ENCODE measurements at places on chromosomes 2 and 18.

- no peak for DNase-seq
Measured at GRCh38 chr2:217419055-217419671, 559.3 kb upstream of the TNP1 start.

GRCh38 chr2:1638281-1638860, 105.9 kb downstream of the PXDN start:
- DNase-seq, result no peak

DNA sequence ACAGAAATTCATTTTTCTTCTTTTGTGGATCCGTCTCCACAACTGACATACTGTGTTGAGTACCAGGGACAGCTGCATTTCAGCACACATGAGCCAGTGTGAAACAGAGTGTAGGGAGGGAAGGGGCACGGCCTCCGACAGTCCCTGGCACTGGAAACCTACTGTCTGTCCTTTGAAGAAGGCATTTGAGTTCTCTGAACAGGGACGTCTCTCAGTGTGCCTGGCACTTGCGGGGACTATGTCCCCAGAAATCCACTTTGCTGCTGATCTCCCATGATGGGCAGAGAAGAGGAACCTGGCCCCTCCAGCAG, 48.1 kb downstream of the PLB1 start:
- no peak for DNase-seq

DNA sequence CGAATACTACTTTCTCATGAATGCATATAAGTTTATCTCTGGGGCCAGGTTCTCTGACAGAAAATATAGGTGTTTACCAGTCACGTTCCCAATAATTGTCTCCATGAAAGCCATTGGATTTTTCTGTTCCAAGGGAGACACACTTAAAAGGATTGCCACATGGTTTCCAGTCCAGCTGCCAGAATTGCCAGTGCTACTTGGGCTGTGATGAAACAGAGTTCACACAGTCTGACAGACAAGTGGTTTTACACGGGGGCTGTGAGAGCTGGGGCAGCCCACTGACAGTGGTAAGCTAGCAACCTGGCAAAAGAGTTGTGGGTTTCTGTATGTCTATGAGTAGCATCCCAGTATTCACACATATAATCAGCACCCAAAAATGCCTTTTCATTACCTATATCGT, 27.7 kb upstream of the ATRAID start:
- no peak for DNase-seq

DNA sequence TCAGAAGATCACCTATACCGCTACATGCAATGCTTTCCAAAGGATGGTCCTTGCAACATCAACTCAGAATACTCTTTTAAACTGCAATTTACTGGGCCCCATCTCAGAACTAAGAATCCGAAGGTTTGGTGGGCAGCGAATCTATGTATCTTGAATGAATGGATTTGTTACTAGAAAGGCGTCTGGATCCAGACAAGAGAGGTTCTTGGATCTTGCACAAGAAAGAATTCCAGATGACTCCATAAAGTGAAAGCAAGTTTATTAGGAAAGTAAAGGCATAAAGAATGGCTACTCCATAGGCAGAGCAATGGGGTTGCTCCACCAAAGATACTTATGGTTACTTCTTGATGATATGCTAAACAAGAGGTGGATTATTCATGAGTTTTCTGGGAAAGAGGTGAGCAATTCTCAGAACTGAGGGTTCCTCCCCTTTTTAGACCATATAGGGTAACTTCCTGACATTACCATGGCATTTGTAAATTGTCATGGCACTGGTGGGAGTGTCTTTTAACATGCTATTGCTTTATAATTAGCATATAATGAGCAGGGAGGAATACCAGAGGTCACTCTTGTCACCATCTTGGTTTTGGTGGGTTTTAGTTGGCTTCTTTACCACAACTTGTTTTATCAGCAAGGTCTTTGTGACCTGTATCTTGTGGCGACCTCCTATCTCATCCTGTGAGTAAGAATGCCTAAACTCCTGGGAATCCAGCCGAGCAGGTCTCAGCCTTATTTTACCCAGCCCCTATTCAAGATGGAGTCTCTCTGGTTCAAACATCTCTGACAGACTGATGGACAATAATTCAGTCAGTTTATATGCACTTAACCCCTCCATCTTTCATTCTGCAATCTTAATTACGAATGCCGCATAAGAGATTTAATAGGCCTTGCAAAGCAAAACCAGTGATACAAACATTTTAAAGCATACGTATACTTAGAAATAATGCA, 7.5 kb upstream of the RMDN2 start:
- no peak for DNase-seq

GRCh38 chr2:180033993-180034894, 27.1 kb upstream of the CWC22 start:
- DNase-seq, result no peak

- no peak for DNase-seq
Measured at GRCh38 chr2:67954093-67954748, 108.6 kb downstream of the C1D start.

DNA sequence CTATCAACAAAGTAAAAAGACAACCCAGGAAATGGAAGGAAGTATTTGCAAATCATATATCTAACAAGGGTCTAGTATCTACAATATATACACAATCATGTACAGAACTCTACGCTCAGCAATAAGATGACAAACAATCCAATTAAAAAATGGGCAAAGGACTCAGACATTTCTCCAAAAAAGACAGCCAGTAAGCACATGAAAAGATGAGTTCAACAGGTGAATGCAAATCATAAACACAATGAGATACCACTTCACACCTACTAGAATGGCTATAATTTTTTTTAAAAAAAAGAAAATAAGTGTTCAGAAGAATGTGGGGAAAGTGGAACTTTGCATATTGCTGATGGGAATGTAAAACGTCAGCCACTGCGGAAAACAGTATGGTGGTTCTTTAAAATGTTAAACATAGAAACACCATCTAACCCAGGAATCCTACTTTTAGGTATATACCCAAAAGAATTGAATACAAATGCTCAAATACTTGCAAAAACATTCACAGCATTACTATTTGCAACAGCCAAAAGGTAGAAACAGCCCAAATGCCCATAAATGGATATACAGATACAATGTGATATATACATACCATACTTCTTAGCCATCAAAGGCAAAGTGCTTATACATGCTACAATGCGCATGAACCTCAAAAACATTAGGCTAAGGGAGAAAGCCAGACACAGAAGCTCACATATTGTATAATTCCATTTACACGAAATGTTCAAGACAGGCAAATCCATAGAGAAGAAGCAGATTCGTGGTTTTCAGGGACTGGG, 121.2 kb downstream of the CABYR start:
- DNase-seq, result no peak

- no peak for DNase-seq
Measured at GRCh38 chr2:231648579-231649174, 56.0 kb downstream of the TEX44 start.

DNA sequence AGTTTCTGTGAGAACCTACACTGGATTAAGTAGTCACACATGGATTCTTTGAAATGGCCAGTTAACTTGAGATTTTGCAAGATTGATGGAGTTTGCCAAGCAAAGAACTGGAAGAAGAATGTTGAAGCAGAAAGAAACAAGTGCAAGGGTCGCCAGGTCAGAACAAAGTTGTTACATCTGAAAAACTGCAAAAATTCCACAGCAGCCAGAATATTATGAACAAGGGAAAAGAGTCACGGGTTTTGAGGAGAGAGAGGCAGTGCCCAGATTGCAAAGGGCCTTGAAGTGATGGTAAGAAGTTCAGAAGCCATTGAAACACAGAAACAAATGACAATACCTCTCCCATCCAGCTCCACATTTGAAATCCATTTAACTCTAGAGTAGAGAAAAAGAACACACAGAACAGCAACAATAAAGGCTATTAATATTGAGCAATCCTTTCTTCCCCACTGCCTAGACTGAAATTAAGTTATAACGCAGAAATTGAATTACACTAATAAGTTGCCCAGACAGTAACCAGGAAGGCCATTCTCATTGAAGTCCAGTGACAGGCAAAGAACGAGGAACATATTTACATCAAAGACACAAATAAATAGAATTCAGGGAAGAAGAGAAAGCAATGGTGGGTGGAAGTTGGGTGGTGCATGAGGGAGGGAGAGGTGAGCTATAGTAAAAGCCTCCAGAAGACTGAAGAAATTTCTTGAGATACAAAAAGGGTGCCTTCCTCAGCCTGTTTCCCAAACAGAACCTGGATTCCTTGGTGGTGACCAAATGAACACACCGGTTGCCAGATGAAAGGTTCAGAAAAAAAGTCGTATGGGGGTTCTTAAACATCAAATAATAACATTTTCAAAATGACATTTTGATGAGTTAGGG, 80.6 kb downstream of the ARHGAP15 start:
- no peak for DNase-seq

DNA sequence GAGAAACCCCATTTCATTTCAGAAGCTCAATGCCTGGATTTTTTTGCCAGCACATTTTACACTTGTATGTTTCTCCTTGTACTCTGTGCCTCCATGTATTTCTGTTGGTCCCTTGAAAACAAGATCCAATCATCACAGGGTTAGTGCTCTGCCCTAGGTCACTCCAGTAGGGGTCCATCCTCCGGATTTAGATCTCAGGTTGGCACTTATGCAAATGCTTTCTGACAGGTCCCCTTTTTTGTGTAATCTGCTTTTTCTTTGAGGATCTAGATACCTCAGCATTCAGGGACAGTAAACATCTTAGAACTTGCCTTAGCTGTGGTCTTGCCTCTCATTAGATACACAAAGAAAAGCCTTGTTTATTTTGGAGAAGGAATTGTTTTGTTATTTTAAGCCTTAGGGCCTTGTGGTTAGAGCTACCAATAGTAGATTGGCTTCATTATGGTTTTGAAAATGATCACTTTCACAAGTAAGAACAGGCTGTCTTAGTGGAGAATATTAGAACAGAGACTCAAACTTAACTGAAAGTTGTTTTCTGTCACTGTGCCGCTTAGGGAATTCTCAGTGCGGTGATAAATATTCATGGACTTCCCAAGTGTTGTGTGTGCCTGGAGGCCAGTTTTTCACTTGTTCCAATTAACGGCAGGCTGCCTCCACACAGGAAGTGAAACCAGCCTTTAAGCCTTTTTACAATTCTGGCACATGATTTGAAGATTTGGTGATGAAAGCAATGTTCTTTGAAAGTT, 7.8 kb downstream of the MERTK start:
- no peak for DNase-seq

DNA sequence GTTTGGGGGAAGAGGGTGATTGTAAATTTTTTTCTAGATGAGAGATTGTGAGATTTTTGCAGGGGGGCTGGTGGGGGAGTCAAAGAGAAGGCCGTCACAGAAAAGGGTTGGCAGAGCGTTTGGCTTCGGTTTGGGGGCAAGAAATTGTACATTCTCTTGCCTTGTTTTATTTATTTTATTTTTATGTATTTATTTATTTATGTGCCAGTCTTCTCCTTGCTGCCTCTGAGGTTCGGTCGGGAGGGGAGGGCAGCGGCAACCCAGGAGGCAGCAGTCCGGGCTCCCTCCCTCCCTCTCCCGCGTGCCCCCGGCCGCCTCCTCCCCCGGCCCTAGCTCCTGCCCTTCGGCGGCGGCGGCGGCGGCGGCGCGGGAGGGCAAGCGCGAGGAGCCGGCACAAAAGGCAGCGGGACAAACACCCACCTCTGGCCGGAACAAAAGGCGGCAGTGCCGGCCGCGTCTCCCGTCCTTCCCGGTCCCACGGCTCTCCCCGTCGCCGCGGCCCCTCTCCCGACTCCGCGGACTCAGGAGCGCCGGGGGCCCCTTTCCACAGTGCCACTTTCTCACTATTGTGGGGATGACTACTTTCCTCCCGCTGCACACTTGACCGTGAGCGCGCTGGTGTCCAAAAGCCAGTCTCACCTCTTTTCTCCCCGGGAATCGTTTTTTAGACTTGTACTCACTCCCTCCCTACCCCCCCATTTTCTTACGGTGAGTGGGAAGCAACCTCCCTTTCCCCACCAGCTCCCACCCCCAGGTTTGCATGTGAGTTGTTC, 1.2 kb downstream of the BCL11A start:
- DNase-seq, result no peak

DNA sequence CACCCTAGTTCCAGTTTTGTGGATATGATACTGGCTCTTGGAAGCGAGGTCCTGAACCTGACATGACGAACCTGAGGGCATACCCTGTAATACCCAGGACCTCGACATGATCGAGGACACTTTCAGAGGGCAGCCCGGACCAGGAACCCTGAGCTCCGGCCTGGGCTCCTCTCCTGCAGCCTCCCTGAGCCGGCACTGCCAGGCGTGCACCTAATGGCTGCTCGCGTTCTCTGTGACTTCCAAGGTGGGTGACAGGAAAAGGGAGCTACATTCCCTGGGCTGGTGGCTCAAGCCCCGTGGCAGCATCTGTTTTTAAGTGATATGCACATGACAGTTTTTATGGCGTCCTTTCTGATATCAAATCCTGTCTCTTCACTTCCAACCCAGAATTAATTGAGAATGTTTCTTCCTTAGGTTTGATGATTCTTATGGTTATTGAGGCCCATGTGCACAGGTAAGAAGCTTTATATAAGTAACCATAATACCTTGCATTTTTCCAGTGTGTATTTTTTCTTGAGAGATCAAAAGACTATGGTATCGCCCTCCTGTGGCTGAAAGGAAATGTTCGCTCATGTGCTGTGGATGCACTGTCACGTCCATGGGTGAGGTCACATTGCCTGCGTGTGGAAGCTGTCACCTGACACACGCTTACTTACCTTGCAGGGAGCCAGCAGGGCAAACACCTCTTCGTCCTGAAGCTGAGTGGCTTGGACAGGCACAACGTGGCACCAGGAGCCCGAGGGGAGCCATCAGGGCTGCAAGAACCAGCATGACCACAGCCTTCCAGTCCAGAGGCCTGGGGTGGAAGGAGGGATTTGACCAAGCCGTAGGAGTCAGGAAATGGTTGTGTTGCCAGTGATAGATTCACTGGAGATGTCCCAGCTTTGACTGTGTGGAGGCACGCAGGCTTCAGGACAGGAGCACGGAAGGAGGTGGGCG, 367.4 kb upstream of the MYT1L start:
- DNase-seq, result no peak

- DNase-seq, result no peak
Measured at GRCh38 chr2:155528034-155528433, 804.5 kb downstream of the NR4A2 start.

- no peak for DNase-seq
Measured at GRCh38 chr18:35513181-35513936, 15.6 kb upstream of the INO80C start.

- DNase-seq, result peak; percentile 86
Measured at GRCh38 chr2:241859436-241860183, 916 bp upstream of the PDCD1 start.

DNA sequence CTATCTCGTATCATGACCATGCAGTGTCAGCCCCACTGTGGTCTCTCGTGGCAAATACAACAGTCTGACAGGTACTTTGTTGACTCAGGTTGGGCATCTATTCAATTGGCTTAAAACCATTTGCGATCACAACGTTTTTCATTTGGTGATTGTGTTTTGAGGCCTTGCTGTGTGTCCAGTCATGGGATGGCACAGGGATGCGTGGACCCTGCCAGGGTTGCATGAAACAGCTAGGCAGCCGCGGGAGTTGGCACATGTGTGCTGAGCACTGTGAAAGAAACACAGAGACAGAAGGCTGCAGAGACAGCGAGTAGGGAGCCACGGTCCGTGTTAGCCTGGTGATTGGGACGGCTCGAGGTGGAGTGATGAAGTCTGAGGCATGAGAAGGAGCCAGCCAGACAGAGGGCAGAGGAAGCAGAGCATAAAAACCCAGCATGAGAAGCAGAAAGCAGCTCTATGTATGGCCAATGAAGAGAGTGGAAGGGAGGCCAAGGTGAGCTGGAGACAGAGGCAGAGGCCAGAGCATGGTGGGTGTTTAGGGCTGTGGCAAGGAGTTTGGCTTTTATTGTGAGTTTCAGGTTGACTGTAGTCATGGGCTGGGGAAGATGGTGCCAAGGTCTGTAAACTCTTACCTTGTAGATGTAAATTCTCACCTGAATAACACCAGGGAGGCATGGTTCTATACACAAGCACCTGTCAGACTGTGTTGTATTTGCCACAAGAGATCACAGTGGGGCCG, 31.8 kb upstream of the IL1R1 start:
- no peak for DNase-seq

- peak; percentile 44 for DNase-seq
Measured at GRCh38 chr2:8303322-8303832, 378.5 kb upstream of the ID2 start.
